Effector CD4-positive, alpha-beta T cell (primary cell): ENCODE measurements at places on chromosomes 11 and 22.

DNA sequence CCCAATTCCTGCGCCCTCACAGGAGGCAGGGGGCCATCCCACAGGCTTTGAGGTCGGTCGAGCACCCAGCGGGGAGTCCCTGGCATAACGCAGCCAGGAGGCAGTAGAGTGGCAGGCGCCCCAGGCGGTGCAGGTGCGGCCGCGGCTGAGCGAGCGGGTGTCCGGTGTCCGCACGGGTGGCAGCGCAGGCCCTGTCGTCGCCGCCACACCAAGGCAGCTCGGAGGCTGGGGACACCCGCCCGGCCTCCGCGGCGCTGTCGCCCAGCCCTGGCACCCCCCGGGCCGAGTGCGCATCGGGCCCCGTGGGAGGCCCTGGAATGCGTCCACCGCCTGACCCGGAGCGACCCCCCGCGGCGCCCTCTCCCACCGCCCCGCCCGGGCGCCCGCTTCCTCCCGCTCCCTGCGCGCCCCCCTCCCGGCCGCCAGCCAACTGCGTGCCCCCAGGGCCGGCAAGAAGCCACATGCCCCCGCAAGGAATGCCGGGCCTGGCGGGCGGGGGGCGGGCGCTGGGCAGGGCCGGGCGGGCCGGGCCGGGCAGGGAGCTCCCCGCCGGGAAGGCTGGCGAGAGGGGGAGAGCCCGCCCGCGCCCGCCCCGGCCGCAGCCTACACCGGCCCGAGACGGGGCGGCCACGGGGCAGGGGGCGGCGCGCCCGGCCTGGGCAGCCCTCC lies 33.9 kb downstream of the PRDM11 start:
- DNase-seq: no peak

- DNase-seq: no peak
These were observed 62.8 kb downstream of the PPFIA1 start for GRCh38 chr11:70333261-70333660.

DNA sequence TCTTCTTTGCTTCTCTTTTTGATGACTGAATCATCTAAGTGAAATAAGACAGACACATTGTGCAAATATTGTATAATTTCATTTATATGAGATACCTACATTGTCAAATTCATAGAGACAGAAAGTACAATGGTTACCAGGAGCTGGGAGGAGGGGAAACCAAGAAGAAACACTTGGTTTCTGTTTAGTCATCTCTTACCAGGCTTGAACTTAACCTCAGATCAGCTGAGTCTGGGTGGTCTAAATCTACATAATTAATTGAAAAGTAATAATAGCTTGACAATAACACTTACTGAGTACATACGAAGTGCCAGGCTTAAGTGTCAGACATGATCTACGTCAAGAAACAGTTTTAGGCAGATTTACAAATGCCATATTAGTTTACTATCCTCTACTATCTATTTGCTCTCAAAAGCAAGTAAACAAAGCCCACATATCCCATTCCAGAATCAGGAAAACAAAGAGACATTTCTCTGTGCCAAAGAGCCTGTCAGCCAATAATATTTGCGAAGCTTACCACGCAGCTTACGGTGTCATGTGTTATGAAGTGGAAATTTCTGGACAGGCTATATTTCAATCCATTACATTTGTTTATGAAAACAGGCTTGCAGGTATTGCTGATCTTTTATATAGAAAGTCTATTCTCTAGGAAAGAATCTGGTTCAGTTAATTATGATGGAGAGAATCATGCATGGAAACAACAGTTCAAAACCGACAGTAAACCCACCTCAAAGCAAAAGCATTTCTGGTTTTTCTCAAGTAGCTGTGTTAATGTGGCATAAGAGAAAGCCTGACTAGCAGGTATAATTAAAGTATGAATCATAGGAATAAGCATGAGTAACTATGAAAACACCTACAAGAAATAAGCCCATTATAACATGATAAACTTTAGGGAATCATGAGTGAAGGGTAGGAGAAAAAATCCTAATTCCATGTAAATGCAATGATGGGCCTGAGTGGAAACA lies 2.7 kb upstream of the ARHGAP42 start:
- DNase-seq: no peak

GRCh38 chr22:29207243-29207550 lies 1.5 kb downstream of the EMID1 start:
- DNase-seq: no peak
